ENCODE measurements at places on chromosomes 16 and 17.

GRCh38 chr17:18850679-18851078, 7.3 kb upstream of the PRPSAP2 start:
- DNase-seq, result no peak

- peak; percentile 40 for DNase-seq
Observed at GRCh38 chr17:52170963-52171572, 12.6 kb upstream of the CA10 start.

- no peak for DNase-seq
Observed at GRCh38 chr16:30018731-30019158, 4.3 kb upstream of the C16orf92 start.

GRCh38 chr17:43905985-43906852, 1.1 kb downstream of the MPP2 start:
- peak; percentile 93 for DNase-seq

DNA sequence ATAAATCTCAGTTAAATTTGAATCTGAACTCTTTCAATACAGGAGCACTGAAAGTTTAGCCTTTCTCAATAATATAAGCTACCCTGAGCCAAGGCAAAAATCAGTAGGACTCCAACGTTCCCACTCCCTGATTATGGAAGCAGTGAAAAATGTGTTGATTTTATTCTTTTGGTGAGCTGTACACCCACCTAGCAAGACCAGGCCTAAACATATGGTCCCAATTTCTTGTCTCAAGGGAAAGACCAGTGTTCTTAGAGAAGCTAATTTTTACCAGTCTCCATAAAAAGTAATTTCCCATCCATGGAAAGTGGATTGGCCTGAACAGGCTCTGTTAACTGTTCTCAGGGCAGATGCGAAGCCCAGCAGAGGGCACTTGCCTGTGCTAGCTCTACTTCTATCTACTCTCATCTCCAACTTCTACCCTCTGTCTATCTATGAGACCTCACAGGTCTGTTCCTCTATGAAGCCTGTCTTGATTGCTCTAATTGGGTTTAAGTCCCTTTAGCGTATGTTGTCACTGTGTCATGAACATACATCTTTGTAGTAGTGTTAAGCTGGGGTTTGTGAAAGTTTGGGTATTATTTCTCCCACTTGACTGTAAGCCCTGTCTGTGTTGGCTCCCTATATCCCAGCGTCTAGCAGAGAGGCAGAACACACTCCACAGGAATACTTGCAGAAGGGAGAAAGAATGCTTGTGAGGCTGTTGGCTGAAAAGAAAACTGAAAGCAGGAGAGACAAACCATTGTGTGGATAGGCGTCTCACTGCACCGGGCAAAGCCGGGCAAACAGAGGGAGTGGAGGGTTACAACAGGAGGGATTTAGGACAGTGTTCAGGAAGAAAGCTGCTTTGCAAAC, 167.1 kb upstream of the MAF start:
- peak; percentile 51 for DNase-seq

DNA sequence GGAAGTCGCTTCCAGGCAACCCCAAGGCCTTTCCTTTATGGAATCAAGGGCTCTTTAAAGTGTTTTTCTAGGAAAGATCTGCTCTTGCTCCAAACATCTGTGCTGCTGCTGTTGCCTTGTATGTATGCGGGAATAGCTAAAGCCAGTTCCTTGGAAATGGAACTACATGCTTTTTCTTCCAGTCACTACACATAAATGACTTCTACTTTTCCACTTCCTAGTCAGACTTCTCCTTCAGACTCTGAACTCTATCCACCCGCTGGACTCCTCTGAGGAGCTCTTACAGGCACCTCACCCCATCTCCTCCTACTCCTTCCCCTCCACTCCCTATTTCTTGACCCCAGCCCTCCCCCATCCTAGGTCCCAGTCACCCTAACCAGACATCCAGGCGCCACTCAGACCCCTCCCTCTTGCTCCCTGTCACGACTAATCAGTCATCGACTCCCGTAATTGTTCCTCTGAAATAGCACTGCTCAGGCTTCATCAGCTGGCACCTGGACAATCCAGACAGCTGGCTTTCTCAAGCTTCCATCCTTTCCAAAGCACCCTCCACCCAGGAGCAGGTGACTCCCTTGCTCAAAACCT, 15.0 kb upstream of the PEMT start:
- peak; percentile 79 for DNase-seq

DNA sequence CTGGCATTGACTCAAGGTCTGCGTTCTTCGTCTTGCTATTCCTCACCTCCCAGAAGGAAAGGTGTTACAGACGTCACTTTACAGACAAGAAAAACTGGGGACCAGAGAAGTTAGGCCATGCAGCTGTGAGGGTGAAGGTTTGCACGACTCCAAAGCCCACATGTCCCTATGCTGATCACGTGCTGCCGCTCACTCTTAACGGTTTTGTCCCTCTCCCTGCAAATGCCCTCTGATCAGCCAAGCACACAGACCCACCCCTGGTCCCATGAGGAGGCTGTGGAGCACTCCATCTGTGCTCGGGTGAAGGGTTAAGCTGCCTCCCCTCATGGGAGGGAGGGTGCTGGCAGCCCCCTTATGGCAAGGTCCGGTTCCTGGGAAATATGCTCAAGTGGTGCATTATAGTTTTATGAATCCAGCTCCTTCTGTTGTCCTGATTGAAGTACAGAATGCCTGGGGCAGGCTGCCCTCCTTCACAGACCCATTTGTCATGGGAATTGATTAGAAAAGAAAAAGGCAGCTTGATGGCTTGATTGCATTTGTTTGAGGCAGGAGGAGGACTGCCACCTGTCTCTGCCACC, 18.8 kb downstream of the CCDC182 start:
- peak; percentile 80 for DNase-seq

GRCh38 chr17:42413464-42414040, 9.5 kb downstream of the CAVIN1 start:
- no peak for DNase-seq

GRCh38 chr17:40909755-40910154, 24.7 kb upstream of the KRT20 start:
- DNase-seq, result no peak

DNA sequence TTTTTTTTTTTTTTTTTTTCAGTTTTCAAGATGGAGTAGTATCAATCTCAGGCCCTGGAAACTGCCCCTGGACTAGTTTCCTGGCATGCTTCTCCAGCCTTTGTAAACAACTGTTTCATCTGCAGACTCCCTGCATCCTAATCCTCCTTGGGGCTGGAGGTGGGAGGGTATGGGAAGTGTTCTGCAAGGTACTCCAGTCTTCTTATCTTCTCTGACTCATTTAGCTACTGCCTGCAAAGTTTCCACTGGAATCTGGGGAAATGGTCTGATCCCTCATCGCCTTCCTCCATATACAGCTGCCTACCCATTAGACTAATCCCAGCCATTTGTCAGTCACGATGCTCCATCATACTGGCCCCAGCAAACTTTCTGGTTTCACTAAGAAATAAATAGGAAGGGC, 21.5 kb downstream of the COPZ2 start:
- no peak for DNase-seq

GRCh38 chr17:48626245-48627117, at the start of gene HOXB9:
Gene HOXB9, minus strand, starts transcription at chr17:48626358. Its CDS starts 89 bp downstream, at chr17:48626269.
- DNase-seq, result no peak

DNA sequence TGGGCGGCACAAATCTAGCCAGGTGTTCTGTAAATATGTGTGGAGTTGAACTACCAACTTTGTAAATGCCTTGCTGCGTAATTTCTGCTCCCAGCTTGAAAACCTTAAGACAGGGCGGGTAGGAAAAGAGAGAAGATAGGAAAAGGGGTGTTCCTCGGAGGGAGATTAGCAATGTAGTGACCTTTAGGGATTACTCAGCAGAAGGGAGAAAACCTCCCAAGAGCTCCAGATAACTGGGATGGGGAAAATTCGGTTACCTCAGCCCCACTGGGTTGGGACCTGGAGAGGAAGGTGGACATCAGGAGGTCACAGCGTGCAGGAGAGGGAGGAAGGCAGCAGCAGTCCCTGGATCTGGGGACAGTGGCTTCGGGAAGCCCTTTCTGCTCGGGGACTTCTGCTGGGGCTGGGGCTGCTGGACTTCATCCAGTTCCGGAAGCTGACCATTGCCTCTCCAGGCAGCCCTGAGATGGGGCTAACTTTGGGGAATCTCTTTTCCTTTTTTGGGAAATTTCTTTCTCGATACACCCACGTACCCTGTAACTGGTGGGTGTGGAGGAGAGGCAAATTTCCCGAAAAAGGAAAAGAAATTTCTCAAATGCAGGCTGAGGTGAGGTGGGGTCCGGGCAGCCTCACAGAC, 39.2 kb downstream of the MPRIP start:
- no peak for DNase-seq

GRCh38 chr16:59597269-59597668, 863.2 kb upstream of the GOT2 start:
- DNase-seq, result no peak

DNA sequence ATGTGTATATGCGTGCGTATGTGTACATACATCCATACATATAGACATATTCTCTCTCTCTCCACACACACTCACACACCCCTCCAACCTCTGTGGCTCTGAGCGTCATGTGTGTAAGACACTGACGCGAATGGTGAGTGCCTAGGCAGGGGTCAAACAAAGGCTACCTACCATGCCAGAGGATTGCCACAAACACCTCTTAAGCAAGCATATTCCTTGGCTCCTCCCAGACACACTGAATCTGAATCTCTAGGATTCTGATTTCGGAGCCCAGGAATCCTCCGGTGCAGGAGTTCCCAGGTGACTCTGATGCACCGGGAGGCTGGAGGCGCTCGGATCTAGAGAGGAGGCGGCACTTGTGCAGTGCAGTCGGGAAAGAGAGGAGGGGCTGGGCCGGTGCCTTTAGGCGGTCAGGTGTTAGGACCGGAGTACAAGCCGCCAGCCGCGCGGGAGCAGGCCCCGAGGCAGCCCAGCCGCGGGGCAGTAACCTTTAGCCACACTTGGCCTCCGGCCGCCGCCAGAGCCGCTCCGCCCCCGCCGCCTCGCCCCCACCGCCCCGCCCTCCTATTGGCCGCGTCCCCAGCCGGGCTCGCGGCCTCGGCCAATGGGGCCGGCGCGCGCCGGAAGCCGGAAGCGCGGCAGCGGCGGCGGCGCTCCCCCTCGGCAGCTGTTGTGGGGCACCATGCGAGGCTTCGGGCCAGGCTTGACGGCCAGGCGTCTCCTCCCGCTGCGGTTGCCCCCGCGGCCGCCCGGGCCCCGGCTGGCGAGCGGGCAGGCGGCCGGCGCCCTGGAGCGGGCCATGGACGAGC, at the start of gene MLYCD:
Gene MLYCD, plus strand, starts transcription at position 653 of the 809 bp plus-strand sequence. Its CDS starts 30 bp downstream, at position 683.
- peak; percentile 78 for DNase-seq

DNA sequence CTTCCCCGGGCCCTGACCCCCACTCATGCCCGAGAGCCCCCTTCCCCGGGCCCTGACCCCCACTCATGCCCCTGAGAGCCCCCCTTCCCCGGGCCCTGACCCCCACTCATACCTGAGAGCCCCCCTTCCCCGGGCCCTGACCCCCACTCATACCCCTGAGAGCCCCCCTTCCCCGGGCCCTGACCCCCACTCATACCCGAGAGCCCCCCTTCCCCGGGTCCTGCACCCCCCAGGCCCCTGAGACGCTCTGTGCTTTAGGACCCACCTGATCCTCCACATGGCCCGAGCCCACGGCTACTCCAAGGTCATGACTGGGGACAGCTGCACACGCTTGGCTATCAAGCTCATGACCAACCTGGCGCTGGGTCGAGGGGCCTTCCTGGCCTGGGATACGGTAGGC, 6.8 kb downstream of the CTU2 start:
- DNase-seq, result no peak

GRCh38 chr16:73891129-73891542, 405.5 kb upstream of the PSMD7 start:
- peak; percentile 62 for DNase-seq

GRCh38 chr17:17737961-17738894, 57.0 kb downstream of the RAI1 start:
- DNase-seq, result peak; percentile 67

- DNase-seq, result peak; percentile 68
Observed at GRCh38 chr17:1203111-1203966, 23.6 kb upstream of the ABR start.
